ENCODE measurements at places on chromosomes 16 and 17. TPM values are rescaled to one million over a fixed set of nuclear protein-coding genes. Genes with fewer than 3 reads are reported as not detected.
A peak's percentile ranks its signal among the peaks of the same experiment; 100 is the strongest.

Gene NPIPA2
- 0.57 TPM for total RNA-seq

Gene PRR29
- not detected for total RNA-seq

Gene SNAI3
- total RNA-seq, result 0.19 TPM

GRCh38 chr16:53960050-53960812 is 256.3 kb downstream of the FTO start:
- no peak for DNase-seq

- DNase-seq, result peak; percentile 42
Observed at GRCh38 chr17:42460371-42460770, 1.7 kb downstream of the ATP6V0A1 start.

Gene MRPL38
- total RNA-seq, result 37.1 TPM

- DNase-seq, result no peak
Observed at GRCh38 chr16:27859020-27859419, 204.5 kb downstream of the GSG1L start.

Gene KRTAP4-11
- not detected for total RNA-seq

Gene SHBG
- not detected for total RNA-seq

GRCh38 chr17:15293558-15293957 is 28.4 kb upstream of the PMP22 start:
- DNase-seq, result no peak

DNA sequence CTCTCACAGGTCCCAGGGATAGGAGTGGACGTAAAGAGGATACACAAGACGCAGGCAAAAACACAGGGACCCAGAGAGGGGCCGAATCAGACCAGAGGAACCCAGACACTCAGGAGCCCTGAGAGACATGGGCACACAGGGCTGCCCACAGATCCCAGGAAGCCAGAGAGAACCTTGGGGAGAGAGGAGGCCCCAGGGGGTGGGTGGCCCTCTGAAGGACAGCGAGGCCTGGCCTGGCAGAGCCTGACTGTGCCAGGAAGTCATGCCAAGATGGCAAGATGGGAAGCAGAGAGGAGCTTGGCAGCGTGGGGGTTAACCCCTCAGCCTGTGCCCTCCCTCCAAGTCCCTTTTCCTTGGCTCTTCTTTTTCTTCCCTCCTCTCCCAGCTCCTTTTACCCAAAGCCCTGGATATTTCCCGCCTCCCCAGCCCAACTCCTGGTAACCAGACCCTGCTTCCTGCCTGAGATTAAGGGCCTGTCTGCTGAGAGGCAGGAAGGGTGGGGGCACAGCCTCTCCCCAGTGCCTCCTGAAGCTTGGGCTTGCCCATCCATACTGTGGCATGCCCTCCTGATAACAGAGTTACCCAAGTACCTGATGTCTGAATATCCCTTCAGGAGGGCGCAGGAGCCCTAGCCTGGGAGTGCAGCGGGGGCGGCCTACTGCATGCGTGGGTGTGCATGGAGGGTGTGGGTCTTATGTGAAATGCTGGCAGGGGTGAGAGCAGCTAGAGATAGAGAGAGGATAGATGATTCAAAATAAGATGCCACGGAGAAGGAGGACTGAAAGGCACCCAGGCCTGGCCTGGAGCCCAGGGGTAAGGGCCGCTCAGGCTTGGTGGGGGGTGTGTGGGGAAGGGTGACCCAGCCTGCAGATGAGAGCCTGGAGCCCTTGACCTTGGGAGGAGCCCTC is 6.0 kb upstream of the TBX21 start:
- no peak for DNase-seq

- peak; percentile 65 for DNase-seq
Observed at GRCh38 chr17:80942423-80943345, 49.0 kb upstream of the CHMP6 start.

Gene GFER
- 26.0 TPM for total RNA-seq

Gene CDT1
- total RNA-seq, result 53.4 TPM

Gene EFCAB5
- 0.06 TPM for total RNA-seq

DNA sequence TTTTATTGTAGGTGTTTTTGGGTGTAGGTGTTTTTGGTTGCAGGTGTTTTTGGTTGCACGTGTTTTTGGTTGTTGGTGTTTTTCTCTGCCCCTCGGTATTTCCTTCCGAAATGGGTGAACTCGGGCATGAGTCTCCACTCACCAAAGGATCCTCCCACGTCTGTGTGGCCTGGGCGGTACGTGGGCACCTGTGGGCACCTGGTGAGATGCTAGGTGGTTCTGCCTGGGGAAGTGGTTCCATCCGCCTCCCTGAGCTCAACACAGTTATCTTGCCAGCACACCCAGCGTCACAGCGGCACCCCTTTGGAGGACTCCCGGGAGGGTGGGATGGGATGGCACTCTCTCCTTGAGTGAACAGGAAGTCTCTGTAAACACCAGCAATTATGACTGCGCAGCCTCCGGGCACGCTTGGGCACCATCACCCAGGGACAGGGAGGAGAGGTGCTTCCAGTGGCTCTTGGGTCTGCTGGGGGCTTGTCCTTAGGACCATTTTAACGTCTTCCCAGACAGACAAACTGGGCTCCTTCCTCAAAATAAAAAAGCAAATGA is 29.8 kb downstream of the COX4I1 start:
- DNase-seq, result no peak

DNA sequence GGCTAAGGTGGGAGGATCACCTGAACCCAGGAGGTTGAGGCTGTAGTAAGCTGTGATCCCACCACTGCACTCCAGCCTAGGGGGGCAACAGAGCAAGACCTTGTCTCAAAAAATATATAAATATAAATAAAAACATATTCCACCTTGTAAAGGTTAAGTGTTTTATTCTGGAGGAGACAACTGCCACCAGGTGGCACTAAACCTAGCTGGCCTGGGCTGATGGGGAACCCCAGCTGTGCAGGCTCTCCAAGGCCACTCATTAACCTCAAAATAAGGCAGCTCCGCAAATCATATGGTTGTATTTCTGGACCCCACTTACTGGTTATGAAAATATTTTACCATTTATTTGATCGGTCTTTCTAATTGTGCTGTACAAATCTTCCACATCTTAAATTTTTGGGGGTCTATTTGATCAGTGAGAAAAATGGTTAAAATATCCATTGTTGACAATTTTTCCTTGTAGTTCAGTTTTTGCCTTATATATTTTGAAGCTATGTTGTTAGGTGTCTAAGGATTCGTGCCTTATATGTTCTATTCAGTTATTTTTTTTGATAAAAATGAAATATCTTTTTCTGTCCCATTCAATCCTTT is 8.5 kb upstream of the ICAM2 start:
- DNase-seq, result peak; percentile 57

DNA sequence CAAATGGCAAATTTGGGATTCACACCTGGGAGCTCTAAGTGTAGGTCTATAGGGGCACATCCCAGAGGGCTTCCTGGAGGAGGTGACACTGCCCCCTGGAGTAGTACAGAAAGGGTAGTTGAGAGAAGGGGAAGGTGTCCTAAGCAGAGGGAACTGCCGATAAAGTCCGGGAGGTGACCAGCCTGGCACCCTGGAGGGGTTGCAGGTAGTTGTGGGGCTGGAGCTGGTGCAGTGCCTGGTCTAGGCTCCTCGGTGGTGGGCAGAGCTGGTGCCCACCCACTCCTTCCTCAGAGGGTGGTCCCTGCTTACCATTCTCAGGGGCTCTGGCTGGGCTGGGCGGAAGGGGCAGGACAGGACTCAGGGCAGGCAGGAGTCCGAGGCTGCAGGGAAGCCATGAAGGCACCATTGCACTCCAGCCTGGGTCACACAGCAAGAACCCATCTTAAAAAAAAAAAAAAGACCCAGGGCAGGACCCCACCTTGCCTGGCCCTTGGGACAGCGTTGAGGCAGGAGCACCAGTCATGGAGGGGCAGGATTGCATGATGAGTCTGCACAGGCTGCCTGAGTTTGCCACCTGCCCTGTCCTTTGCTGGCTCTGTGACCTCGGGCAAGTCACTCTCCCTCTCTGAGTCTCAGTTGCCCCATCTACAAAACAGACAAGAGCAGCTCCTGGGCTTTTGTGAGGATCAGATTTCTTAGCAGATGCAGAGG is 43.8 kb downstream of the LAT start:
- DNase-seq, result peak; percentile 65

DNA sequence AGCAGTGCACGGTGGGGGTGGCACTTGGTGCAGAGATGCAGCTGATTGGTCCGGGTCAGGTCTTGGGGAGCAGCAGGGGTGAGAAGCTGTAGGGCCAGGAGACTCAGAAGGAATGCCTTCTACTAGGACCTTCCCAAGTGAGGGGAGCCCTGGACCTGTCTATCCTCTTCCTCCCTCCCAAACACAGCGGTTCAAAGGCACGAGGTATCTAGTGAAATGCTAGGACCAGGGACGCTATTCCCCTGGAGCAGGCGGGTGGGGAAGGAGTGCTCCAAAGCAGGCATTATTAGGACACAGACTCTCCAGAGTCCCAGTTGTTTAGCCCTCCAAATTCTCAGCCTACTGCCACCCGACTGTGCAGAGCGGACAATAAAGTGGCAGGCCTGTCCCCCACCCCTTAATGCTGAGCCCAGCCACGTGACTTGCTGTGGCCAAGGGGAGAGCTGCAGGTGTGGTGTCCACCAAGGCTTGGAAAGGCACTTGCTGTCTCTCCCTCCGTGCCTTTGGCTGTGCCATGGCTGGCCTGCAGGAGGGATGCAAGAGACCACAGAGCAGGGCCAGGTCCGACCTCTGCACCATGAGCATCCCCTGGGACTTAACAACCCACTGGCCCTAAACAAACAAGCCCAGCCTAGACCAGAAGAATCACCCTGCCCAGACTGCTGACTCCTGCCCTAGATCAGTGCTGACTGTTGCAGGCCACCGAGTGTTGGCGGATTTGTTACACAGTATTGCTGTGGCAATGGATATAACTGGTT is 97.2 kb downstream of the TBC1D16 start:
- no peak for DNase-seq

- no peak for DNase-seq
Observed at GRCh38 chr16:1146409-1146808, 6.5 kb upstream of the CACNA1H start.

Gene TEX14
- not detected for total RNA-seq

Gene STXBP4
- total RNA-seq, result 27.6 TPM

- DNase-seq, result peak; percentile 50
Observed at GRCh38 chr16:58652741-58653140, 23.1 kb upstream of the CNOT1 start.

Gene SOST
- not detected for total RNA-seq
